Left lung (tissue), 14 donors: ENCODE measurements at places on chromosomes 1 and 21. TPM values are rescaled to one million over a fixed set of nuclear protein-coding genes. Genes with fewer than 3 reads are reported as not detected.

DNA sequence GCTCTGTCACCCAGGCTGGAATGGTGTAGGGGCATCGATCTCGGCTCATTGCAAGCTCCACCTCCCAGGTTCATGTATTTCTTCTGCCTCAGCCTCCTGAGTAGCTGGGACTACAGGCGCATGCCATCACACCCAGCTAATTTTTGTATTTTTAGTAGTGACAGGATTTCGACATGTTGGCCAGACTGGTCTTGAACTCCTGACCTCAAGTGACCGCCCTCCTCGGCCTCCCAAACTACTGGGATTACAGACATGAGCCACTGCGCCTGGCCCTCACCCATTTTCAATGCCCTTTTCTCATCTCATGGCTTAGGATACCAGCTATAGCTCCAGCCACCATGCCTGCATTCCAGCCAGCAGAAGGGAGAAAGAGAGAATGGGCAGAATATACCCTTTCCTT is 12.9 kb upstream of the SOX13 start:
- no peak for DNase-seq

DNA sequence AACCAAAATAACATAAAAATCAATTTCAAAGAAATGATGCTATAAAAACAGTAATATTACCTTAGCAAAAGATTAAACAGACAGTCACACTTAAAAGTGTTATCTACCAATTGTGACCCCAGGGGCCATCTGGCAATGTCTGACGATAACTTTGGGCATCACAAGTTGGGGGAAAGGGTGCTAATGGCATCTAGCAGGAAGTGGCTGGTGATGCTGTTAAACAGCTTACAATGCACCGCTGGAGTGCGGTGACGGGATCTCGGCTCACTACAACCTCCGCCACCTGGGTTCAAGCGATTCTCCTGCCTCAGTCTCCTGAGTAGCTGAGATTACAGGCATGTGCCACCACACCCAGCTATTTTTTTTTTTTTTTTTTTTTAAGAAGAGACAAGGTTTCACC is 27.6 kb downstream of the NUP133 start:
- no peak for DNase-seq

- DNase-seq, result no peak
These were observed 173.7 kb downstream of the CLEC20A start for GRCh38 chr1:178323067-178323466.

- no peak for DNase-seq
These were observed 19.4 kb upstream of the ACOT11 start for GRCh38 chr1:54528613-54529012.

DNA sequence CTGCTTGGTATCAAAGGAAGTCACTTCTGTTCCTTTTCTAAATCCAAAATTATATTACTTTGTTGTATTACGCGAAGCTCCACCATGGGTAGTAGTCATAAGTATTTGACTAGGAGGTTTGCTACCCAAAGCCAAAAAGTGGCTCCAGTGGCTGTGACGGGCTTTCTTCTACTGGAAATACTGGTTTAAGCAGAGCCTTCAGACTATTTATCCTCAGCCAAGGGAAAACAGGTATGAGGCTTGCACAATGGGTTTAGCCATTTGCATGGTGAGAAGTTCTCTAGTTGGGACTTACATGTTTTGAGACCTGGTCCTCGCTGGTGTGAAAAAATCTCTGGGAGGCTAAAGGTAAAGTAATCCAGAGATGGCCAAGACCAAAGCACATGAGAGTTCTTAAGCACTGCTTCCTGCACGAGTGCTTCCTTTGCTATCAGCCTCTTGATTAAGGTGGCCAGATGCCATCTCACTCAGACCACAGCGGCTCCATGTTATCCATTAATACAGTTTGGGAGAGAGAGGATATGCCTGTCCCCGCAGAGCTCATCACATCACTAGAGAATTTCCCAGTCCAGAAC is 121.2 kb downstream of the PIK3R3 start:
- DNase-seq, result no peak

DNA sequence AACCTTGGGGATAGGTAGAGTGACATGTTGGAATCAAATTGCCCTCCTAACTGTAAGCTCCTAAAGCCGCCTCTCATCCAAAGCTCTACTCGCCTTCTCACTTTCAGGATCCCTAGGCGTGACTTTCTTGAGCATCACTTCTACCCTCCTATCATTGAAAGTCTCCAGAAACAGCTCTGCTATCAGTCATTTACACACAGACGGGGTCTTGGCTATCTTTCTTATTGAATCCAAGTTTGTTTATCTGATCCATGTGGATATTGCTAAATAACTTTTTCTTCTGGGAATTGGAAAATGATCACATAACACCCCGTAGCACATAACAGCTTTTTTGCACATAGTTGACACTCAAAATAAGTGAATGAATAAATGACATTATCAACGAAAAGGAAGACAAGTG is 216.4 kb upstream of the KIAA0040 start:
- DNase-seq, result no peak

DNA sequence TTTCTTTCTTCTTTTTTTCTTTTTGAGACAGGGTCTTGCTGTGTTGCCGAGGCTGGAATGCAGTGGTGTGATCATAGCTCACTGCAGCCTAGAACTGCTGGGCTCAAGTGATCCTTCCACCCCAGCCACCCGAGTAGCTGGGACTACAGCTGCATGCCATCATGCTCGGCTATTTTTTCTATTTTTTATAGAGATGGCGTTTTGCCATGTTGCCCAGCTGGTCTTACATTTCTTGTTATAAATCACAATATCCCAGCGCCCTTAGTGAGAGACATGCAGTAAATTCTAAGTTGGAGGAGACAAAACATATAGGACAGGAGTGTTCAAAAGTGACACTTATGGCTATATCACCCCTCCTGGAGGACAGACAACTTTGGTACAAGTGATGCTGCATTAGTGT is 31.3 kb upstream of the ACTN2 start:
- no peak for DNase-seq

The EFNA3 gene
- polyA plus RNA-seq, result 4.8 TPM

The SLC25A34 gene
- 6.2 TPM for polyA plus RNA-seq

The FAM167B gene
- polyA plus RNA-seq, result 4.6 TPM
